Osteoblast (primary cell): ENCODE measurements at places on chromosomes 5 and 9. TPM values are rescaled to one million over a fixed set of nuclear protein-coding genes. Genes with fewer than 3 reads are reported as not detected.

DNA sequence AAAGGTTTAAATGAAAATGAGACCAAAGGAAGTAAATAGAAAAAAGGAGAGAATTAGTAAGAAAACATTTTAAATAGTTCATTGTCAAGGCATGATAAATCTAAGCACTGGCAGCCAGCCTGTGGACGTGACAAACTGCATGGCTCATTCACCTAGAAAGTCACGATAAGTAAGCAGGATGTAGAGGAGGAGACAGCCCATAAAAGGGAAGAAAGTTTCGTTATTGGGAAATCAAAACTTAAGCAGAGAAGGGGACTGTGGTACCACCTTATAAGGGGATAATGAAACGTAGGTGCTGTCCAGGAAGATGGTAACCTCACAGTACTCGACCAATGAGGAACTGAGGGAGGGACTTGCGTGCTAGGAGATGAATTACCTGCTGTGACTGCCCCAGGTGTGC lies 494.5 kb upstream of the GRAMD2B start:
- DNase-seq = no peak

GRCh38 chr9:119213471-119213870 lies 155.8 kb downstream of the BRINP1 start:
- DNase-seq = no peak

DNA sequence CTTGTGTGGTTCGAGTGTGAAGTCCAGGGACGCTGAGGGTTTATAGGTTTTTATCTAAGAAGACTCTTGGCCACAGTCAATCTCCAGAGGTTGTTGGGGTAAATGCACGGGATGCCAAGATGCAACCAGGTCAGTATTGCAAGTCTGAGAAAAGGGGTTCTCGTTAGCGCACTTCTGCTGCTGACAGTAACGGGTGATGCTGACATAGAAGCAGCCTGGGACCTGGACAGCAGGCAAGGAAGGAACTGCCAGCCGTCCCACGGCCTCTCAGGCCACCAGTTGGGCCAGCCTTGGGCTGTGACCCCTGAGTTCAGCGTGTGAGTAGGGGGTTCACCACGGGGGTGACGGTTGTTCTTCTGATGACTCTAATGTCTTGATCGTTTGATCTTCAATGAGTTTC lies 39.0 kb downstream of the TENT4A start:
- no peak for DNase-seq

- no peak for DNase-seq
Measured at GRCh38 chr5:132222649-132223038, 5.0 kb downstream of the P4HA2 start.

DNA sequence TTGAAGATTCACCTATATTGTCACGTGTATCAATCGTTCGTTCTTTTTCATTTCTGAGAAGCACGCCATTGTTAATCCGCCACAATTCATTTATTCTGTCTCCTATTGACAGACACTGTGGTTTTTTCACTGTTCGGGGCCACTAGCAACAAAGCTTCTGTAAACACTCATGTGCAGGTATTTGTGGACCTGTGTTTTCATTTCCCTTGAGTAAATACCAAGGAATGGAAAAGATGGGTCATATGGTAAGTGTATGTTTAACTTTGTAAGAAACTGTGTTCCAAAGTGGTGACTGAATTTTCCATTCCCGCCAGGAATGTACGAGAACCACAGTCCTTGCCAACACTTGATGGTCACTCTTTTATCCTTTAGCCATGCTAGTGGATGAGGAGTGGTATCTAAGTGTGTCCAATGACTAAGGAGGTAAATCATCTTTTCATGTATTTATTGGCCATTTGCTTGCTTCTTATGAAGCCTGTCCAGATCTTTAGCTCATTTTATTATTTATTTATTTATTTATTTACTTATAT lies 10.7 kb downstream of the ABO start:
- DNase-seq = peak; percentile 31

GRCh38 chr9:5873439-5873838 lies 17.2 kb upstream of the MLANA start:
- no peak for DNase-seq

DNA sequence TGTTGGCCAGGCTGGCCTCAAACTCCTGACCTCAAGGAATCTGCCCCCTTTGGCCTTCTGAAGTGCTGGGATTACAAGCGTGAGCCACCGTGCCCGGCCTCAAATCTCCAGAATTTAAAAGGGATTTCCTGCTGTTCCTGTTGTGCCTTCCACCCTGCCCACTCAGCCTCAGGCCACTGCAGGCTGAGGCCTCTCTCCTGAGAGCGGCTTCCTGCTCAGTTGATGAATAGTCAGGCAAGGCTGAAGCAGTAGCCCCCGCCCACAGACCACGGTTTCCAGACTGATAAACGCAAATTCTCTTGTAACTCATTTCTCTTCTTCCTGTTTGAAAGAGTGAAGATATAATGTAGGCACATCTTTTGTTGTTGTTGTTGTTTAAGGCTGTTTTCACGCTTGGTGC lies 127.0 kb upstream of the PLCXD3 start:
- peak; percentile 50 for DNase-seq

DNA sequence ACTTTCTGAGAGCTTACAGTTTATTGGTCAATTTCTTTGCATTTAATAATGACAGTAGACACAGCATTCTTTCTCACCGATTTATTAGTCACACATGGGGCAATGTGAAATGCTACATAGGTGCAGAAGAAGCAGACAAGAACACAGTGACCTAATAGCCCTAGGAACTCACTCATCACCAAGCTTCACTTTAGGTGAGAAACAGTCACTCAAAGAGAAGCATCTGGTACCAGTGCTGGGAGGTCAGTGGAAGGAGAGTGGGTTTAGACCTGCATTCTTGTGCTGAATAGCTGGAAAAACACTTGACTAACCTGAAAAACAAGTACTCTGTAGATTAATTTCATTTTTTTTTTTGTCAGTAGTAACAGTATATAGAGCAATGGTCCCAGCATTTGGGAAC lies 179.6 kb downstream of the GRIA1 start:
- no peak for DNase-seq

DNA sequence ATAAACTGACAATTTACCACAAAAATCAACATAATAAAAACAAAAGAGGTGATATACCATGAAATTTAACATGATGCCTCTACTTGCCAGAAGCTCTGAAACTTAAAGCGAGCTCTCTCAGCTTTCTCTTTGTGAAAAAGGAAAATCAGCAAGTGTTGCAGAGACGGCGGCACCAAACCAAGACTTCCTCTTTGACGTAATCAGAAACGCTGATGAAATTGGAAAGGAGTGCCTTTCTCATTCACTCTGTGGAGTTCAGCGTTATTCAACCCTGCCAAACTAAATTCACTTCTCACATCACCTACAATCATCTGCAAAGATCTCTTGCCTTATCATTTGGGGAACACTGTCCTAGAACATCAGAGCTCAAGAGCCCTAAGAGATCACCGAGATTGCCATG lies 32.2 kb downstream of the ANXA6 start:
- DNase-seq = no peak

DNA sequence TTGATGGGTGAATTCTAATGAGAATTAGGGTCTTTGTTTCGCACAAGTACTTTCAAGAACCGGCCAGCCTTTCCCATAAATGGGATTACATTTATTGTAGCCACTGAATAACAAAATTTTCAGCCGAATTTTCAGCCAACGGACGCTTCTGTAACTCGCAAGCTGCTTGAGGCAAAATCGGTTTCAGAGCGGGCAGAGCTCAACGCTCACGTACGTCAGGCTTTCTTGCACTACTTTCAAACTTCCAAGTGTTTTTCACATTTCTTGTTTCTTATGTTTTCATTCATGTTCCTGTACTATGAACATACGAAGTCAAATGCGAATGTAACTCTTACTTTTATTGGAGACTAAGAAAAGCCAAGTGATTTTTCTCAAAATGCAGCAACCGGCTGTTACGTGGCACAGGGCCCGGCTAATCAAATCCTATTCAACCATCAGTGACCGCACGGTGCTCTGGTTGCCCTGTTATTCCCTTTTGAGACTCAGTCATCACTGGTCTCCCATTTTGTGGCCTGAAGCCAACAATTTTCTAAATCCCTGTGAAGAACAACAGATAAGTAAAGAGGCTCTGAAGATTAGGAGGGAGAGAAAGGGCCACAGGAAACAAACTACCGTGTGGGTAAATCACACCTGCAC lies 68.5 kb downstream of the SLC28A3 start:
- no peak for DNase-seq

DNA sequence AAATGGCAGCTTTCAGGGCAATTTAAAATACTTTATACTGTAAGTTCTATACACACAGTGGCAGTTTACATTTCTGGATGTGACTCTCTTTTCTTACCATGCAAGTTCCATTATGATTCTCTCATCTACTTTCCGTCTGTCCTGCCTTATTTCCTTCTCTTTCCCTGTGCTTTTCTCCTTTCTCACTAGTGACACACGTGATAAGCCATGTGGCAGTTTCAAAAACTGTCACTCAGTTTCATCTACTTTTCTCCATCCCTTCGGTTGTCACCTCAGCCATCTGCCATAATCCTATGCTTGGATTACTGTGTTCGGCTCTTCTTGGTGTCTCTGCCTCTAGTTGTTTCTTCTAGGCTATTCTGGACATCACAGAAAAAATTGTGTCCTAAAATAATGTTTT lies 46.8 kb upstream of the ATG10 start:
- no peak for DNase-seq

DNA sequence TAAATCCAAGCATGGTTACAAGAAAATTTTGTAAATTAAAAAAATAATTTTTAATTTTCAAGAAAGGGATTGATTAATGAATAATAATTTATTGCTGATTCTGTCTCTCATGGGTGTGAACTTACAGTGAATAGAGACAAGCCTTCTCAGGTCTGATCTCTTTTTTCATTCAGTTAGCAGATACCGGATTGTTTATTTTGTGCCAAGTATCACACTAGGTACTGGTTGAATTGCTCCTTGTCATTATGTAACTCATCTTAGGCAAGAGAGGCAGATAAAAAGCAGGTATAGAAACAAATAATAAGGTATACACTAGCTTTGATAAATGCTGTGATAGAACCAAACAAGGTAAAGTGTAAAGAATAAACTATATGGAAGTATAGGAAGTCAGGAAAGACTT lies 283.3 kb downstream of the PJA2 start:
- DNase-seq = no peak

DNA sequence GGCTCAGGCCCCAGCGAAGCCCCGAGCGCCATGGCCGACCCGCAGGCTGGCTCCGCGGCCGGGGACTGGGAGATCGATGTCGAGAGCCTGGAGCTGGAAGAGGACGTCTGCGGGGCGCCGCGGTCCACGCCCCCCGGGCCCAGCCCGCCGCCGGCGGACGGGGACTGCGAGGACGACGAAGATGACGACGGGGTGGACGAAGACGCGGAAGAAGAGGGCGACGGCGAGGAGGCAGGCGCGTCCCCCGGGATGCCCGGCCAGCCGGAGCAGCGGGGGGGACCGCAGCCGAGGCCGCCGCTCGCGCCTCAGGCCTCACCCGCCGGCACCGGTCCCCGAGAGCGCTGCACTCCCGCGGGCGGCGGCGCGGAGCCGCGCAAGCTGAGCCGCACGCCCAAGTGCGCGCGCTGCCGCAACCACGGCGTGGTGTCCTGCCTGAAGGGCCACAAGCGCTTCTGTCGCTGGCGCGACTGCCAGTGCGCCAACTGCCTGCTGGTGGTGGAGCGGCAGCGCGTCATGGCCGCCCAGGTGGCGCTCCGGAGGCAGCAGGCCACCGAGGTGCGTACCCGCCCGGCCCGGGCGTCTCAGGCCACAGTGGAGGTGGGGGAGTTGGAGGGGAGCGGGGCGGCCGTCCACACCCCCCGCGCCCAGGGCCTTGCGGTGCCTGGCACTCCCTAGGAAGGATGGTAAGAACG lies 1.6 kb downstream of the DMRT2 start:
- peak; percentile 74 for DNase-seq

DNA sequence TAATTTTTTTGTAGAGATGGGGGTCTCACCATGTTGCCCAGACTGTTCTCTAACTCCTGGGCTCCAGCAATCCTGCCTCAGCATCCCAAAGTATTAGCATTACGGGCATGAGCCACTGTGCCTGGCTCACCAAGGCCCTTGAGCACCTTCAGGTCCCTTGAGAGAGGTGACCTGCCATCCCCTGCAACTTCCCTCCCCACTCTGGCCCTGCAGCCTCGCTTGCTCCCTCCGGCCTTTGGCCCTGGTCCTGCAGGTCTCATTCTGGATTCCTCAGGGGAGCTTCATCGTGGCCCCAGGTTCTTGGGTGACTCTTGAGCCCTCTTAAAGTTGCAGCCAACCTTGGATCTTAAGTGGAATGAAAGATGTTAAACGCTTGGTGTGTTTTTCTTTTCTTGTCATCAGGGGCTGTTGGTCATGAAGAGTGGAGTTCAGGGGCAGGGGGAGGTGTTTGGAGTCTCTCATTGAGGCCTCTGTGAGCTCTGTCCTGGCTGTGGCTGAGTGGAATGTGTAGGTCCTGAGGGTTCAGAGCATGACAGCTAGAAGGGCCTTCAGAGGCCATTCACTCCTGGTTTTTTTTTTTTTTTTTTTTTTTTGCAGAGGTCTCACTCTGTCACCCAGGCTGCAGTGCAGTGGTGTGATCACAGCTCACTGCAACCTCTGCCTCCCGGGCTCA lies 33.0 kb downstream of the PPARGC1B start:
- no peak for DNase-seq

GRCh38 chr9:113471566-113471965 lies 8.0 kb downstream of the RGS3 start:
- DNase-seq = no peak

GRCh38 chr5:151688436-151688835 lies 1.7 kb upstream of the SPARC start:
- DNase-seq = no peak

DNA sequence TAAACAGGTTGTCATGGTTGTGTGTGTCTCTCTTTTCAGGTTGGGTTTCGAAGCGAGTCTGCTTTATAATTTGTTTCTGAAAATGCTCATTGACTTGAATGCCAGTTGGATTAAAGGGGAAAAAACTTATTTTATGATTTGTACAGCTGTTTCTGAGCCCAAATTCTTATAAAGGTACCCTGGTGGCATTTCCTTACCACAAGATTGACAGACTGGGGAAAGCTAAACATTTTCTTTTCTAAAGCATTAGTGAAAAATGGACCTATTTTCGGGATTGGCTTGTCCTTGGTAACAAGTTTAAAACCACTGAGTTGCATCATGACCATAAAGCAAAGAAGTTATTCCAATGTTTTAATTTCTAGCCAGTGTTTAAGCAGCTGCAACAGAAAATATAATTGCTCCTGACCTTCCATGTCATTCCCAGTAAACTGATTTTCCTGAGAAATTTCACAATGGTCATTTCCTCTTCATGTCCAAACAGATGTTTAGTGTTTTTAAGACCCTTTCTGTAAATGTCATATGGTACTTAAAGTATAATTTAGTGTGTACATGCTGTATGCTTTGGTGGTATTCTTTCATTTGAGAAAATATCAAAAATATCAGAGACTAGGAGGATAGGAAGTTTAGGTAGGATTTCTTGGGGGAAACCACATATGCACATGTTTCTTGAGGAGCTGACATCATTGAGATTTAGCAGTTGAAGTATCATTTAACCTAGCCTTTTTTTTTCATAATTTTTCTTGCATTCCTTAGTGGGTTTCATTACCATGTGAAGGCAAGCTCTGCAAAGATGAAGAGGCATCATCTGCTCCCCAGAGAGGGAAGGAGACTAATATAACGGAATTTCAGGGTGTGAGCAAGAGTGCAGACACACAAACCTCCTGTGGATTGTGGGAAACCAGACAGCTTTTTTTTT lies 667.1 kb upstream of the RGMB start:
- DNase-seq = peak; percentile 73

TMEM174 gene
- total RNA-seq = not detected in 2 replicates

FOXD1 gene
- total RNA-seq = 12.7 and 17.0 TPM in 2 replicates

PCDHGB1 gene
- total RNA-seq = 3.3 and 5.0 TPM in 2 replicates

TLR4 gene
- total RNA-seq = 44.2 and 46.7 TPM in 2 replicates
